ENCODE measurements at places on chromosomes 1 and 21.

DNA sequence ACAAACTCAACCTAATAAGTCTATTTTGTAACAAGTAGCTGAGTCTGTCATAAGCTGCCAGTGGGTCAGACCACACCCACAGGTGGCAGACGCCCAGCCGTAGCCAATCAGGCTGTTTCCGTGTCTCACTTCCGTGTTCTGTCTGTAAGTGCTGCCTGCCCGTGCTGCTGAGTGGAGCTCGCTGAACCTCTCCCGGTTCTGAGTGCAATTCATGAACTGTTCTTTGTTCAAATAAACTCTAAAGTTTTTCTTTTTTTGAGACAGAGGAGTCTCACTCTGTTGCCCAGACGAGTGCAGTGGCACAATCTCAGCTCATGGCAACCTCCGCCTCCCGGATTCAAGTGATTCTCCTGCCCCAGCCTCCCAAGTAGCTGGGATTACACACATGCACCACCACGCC is 25.1 kb downstream of the POFUT2 start:
- no peak for DNase-seq

- DNase-seq, result no peak
These were observed 3.4 kb upstream of the POFUT2 start for GRCh38 chr21:45290948-45291612.

- DNase-seq, result no peak
These were observed 24.7 kb downstream of the MEF2D start for GRCh38 chr1:156475568-156476500.

- DNase-seq, result no peak
These were observed 101.7 kb upstream of the ETV3 start for GRCh38 chr1:157239936-157240335.

DNA sequence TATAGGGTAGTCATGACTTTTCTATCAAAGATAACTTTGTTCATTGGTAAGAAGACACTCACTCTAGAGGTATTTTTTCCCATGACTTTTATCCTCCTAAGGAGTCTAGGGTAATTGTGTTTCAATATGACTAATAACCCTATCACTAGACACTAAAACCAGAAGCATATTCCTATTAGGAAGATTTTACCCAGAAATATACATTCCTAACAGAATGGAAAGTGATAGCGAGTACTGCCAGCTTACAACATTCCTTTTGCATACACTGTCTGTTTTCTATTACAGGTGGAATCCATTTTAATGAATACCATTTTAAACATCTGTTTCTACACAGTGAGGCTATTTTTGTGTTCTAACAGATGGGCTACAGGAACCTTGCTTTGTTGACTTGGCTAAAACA is 31.4 kb upstream of the C1orf185 start:
- DNase-seq, result no peak

- no peak for DNase-seq
These were observed 64.5 kb upstream of the SCCPDH start for GRCh38 chr1:246659594-246660140.

GRCh38 chr1:186680245-186681061 is at the start of gene PTGS2:
Gene PTGS2, minus strand, starts transcription at chr1:186680423. Its CDS starts 133 bp downstream, at chr1:186680290.
- DNase-seq, result peak; percentile 8

- DNase-seq, result no peak
These were observed 230.1 kb downstream of the SRGAP2C start for GRCh38 chr1:121414905-121415304.

GRCh38 chr1:163161841-163162240 is 40.9 kb downstream of the RGS5 start:
- DNase-seq, result no peak

DNA sequence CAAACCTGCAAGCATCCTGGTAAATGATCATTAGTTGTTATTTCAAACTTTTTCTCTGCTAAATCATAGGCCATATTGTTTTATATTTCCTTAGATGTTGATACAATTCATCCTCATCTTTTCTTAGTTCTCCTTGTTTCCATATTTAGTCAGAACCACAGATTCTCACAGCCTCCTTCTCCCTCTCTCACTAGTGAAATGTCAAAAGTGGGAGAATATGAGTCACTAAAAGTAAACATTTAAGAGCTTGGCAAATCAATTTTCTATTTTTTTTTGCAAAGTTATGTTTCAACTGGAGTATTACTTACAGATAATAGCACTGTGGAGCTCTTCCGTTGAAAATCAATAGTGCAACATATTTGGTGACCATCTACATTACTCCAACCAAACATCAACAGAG is 308.8 kb downstream of the COL11A1 start:
- DNase-seq, result no peak

- DNase-seq, result no peak
These were observed 393.8 kb downstream of the DSCAM start for GRCh38 chr21:40453183-40453582.

DNA sequence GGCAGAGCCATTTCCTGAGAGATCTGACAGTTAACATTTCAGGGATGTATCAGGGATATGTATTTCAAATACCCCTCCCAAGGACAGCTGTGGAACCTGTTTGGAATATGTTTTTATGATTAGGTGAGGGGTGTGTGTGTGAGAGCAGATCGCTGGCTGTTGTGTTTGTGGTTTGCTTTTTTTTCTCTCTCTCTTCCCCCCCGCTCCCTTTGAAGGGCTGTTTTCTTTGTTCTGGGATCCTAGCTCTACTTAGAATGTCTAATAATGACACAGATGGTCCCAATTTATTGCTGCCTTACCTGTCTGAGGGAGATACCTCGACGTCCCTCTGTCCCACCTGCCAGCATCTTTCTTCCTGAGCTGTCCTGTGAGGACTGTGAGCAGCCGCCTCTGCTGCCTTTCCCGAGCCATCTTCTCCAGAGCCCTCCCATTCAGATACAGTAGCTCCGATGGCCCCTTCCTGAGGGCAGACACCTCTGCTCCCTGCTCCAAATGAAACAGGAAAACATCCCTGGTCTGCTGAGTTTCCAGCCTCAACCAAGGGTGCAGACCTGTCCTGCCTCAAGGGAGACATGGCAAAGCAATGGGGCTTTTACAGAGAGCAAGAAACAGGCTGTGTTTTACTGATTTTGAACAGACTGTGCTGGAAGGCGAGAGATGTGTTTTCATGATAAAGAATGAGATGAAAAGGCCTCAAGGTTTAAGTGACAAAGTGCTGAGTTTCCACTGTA is 138.0 kb upstream of the TNR start:
- no peak for DNase-seq

DNA sequence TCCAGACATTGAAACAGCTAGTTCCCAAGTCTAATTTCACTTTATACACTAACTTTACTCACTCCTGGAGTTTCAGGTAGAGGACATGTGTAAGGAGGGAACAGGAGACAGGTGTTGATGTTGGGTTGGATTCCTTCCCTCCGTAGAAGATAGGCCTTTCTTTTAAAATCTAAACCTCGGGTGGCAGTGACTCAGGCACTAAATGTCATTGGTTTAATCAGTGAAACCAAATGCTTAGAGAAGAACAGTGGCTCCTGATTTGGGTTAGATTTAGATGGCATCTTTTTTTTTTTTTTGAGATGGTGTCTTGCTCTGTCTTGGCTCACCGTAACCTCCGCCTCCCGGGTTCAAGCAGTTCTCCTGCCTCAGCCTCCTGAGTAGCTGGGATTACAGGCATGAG is 7.2 kb downstream of the CAP1 start:
- DNase-seq, result no peak

DNA sequence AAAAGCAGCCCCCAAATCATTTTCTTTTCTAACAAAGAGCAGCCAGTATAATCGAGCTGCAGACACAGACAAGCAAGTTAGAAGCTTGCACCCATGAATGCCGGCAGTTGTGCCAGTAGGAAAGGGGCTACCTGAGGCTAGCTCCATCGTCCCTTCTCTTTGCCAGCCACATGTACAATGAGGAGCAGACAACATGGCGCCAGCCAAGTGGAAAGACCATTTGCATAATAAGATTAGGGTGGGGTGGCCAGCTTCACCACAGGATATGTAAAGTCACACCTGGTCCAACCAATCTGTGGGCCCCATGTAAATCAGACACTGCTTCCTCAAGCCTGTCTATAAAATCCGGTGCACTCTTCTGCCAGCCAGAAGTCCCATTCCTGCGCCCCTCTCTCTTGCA is 103.7 kb downstream of the CCDC185 start:
- no peak for DNase-seq

DNA sequence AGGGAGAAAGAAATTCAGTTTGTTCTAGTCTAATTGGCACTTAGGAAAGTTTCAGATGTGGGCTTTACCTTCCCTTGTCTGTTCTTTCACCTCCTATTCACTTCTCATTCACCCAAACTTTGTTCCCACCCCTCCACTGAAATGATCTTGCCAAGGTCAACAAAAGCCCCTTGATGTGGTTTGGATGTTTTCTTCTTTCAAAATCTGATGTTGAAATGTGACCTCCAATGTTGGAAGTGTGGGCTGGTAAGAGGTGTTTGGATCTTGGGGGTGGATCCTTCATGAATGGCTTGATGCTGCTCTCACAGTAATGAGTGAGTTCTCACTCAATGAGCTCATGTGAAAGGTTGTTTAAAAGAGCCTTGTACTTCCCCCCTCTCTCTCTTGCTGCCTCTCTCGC is 379.3 kb downstream of the HHIPL2 start:
- DNase-seq, result no peak
